Midbrain (tissue), 1 donor: ENCODE measurements at places on chromosomes 12 and 14.

GRCh38 chr12:102917026-102917787, at the start of gene PAH:
Gene PAH, minus strand, starts transcription at chr12:102917244. Its CDS starts 114 bp downstream, at chr12:102917130.
- DNase-seq: no peak

DNA sequence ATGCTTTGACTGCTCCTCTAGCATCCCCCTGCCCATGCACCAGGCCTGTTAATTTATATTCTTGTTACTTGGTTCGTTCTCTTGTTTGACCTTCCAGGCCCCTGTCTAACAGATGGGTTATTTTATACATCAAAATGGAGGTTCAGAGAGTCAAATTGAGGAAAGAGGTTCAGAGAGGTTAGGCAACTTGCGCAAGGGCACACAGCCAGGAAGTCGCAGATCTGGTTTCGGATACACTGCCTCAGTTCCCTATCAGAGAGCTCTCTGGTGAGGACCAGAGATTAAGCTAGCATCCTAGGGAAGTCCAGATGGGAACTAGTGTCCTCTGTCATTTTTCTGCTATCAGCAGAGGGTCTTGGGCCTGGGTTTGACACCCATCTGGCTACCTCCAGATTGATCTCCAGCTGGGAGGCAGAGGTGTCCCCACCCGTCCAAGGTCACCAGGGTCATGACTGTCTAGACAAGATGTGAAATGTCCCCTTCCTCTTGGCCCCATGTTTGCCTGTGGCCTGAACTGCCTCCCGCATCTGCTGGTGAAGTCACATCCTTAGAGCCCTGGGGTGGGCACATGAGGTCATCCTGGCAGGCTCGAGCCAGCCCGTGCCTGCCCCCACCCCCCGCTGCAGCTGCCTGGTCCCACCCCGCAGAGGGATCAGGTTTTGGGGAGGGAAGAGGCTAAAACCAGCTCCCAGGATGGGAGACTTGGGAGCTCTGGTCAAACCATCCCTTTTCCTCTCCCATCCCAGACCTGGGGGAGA, 84.3 kb upstream of the NCOR2 start:
- DNase-seq: no peak

DNA sequence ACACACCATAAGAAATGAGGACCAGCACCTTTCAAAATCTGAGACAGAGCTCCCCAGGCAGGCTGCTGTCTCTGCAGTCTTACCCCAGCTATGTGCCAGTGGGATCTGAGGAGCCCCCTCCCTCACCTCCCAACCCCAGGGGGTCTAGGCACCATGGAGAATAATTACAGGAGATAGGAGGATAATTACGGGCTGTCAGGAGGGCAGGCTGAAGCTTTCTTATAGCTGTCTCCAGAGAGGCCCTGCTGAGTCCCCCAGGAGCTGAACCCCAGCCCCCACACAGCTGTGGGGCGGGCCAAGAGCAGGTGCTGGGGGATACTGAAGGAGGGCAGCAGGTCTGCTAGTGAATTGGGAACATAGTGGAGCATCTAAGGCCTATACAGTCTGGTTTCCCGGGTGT, 6.8 kb downstream of the CPNE6 start:
- no peak for DNase-seq

DNA sequence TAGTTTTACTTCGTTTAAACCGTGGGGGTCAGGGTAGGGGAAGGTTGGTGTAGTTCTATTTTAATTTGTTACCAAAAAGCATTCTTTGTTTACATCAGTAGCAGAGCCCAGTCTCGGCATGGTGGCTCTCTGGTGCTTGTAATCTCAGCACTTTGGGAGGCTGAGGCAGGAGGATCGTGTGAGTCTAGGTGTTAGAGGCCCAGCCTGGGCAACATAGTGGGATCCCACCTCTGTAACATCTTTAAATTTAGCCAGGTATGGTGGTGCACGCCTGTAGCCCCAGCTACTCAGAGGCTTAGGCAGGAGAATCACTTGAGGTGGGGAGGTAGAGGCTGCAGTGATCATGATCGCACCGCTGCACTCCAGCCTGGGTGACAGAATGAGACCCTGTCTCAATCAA, 2.2 kb downstream of the LRRC43 start:
- DNase-seq: no peak

DNA sequence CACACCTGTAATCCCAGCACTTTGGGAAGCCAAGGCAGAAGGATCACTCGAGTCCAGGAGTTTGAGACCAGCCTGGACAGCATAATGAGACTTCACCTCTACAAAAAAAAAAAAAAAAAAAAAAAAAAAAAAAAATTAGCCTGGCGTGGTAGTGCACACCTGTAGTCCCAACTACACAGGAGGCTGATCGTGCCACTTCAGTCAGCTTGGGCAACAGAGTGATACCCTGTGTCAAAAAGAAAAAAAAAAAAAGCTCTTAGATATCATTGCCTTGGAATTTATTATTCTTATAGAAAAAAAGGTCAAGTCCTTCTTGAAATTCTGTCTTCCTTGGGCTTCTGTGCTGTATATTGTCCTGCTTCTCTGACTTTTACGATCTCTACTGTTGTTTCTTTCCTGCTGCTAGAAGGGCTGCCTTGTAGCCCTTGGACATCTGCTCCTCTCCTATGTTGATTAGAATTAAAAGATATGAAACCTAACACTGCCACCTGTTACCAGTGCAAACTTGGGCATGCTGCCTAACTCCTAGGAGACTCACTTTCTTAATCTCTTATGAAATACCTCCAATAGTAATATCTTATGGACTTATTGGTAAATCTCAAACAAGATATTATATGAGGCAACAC, 5.7 kb downstream of the TMEM19 start:
- DNase-seq: no peak

DNA sequence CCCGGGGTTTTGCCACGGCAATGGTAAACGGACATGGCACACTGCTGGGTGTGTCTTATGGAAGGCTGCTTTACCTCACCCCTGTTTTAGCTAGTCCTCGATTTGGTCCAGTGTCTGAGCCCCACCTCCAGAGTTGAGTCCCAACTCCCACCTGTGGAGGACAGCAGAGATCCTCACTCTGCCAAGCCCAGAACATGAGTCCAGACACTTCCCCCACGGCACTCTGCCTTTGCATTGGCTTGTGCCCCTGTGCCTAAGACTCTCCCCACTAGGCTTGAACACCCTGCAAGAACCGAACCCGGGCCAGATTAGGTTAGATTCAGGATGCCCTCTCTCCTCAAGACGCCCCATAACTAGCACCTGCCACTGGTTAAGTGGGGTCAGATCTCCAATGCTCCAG, 59.8 kb upstream of the C14orf180 start:
- no peak for DNase-seq

DNA sequence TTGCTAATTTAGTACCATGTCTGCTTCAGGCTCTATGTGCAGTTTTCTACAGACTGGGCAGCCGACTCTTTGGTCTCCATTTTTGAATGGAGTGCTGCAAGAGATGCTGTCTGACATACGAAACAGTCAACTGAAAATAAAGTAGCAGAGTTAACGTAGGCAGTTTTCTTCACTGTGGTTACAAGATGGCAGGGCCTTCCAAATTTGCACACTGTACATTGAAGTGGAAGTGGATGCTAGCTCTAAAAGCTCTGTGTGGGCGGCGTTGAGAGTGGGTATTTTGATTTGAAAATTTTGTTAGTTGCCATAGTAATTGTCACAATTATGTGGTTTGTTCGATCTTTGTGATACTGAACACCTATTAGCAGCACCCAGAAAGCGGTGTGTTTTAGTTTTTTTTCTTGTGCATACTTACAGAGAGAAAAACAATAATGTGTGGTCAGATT, 154.9 kb upstream of the ATP2B1 start:
- no peak for DNase-seq

- no peak for DNase-seq
Observed at GRCh38 chr14:73227812-73228781, 9.2 kb upstream of the PAPLN start.

DNA sequence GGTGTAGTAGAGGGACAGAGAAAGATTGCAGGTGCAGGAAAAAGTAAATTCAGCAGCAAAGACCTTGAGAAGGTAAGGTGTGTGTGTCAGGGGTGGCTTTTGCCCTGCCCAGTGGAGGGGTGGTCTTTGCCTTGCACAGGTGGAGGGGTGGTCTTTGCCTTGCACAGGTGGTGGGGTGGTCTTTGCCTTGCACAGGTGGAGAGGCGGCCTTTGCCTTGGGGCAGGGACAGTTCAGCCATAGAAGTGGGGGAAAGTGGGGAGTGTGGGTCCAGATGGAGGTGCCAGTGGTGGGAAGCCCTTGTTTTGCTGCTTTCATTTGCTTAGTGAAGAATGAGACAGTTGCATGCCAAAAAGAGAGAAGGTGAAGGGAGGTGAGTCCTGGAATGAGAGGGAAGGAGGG, 65.7 kb downstream of the PRMT8 start:
- DNase-seq: no peak

GRCh38 chr14:50875359-50876070, 3.7 kb downstream of the ABHD12B start:
- no peak for DNase-seq

GRCh38 chr14:71523630-71524319, 408.5 kb upstream of the RGS6 start:
- no peak for DNase-seq

DNA sequence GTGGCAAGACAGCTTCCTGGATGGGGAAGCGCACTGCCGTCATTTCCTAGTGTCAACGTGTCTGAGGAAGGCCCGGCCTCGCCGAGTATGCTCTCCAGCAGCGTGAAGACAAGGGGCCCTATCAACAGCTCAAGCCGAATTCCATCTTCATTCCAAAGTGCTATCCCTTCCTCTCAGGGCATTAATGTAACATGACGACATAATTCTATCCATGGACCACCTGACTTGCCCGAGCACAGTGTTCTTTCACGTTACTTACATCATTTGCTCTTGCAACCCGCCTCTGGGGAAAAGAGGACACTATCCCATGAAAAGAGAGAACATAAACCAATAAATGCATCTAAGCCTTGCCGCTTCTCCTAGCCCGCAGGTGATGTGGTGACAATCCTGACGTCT, 22.9 kb downstream of the CCDC92 start:
- no peak for DNase-seq

GRCh38 chr14:20387576-20387975, 25.7 kb downstream of the TEP1 start:
- DNase-seq: no peak

DNA sequence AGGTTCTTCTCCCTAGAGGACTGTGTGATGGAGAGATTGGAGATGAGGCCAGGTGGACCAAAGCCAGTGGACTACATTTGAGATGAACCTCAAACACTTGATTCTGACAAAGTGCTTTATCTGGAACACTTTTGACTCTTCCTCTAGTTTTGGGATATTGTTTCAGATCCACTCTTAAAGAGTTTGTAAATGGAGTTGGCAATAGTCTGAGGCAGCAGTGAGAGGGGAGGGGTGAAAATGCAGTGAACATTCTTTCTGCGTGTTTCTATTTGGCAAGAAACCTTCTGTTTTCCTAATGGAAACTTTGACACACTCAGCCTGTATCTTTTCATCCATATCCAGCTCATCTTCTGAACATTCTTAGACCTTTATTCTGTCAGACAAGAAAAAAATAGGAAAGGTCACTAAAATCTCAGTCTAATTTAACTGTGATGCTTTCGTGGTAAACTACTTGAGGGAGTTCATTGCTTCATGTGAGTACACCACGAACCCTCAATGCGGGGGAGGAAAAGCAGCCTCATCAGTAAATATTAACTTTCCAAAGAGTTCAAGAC, 57.4 kb upstream of the KCNJ8 start:
- DNase-seq: no peak

- DNase-seq: no peak
Observed at GRCh38 chr14:91482263-91483013, 27.7 kb downstream of the PPP4R3A start.

DNA sequence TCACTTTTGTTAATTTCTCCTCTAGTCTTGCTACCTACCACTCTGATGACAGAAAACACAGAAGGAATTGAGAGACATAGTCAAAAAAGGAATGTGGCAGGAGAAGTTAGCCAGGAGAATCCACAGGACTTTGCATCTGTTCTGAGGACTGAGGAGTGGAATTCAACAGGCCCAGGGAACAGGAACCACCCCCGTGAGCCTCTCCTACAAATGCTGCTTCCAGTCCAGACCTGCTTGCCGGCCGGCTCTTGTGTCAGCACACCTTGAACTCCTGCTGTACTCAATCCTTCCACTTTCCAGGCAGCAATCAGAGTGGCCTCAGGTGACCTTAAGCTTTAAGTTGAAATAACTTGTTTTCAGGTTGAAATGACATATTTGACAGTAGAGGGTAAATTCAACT, 903.1 kb downstream of the BCL11B start:
- DNase-seq: no peak

- peak; percentile 58 for DNase-seq
Observed at GRCh38 chr12:8914716-8915526, 612 bp downstream of the PHC1 start.

DNA sequence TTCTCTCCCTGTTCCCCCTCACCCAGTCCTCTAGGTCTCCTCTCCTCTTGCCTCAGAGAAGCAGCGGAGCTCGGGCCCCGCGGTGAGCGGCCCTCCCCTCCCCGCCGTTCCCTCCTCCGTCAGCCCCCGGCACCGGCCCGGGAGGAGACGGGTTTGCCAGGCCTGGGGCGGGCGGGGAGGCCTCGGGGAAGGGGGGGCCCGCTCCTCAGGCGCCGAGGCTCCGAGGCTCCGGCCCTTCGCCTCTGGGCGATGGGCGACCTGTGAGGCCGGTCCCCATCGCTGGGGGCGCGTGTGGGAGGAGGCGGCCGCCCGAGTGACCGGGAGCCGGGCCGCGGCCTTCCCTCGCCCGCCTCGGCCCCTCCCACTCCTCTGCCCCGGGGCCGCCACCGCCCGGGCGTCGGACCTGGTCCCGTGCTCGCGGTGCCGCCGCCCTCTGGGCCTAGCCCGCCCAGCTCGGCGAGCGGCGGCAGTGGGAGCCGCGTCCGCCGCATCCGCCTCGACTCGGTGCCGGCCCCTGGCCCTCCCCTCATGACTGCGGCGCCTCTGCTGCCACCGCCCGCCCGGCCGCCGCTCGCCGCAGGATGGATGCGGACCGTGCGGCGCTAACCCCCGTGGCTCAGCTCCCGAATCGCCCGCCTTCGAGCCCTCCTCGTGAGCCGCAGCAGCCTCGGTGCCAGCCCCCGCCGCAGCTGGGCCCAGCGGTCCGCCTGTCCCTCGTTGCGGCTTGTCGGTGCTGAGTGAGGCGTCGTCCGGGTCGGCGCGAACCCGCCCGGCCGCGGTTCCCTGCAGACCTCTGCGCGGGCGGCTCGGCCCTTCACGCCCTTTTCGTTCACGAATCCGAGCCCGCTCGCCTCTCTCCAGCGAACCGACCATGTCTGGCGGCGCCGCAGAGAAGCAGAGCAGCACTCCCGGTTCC, 574 bp downstream of the WNK1 start:
- DNase-seq: peak; percentile 77

DNA sequence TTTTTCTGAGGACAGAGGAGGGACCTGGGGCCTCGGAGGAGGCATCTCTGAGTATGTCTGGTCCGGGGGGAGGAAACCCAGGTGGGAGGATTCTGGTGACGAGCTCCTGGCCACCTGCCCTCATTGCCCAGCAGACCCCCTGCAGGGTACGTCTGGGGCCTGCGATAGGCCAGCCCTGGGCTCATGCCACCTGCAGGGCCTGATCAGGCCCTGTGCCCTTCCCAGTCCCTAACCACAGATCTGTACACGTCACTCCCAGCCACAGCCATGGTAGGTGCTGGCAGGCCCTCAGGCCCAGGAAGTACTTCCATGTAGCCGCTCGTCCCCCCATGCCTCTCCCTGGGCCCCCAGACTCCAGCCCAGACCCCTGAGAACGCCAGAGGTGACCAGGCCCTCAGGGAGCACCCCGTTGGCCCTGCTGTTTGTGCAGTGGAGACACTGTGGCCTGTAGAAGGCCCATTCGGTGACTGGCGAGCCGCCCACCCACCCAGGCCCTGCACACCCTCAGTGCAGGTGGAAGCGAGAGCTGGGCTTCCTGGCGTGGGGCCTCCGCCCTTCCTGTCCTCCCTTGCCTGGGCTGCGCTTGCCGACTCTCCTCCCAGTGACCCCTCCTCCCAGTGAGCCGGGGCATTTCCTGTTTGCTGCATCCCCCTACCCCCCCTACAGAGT, 5.7 kb downstream of the INF2 start:
- no peak for DNase-seq
